ENCODE measurements at places on chromosomes 3 and 15. TPM values are rescaled to one million over a fixed set of nuclear protein-coding genes. Genes with fewer than 3 reads are reported as not detected.
A peak's percentile ranks its signal among the peaks of the same experiment; 100 is the strongest.

The CCDC54 gene
- not detected for total RNA-seq

DNA sequence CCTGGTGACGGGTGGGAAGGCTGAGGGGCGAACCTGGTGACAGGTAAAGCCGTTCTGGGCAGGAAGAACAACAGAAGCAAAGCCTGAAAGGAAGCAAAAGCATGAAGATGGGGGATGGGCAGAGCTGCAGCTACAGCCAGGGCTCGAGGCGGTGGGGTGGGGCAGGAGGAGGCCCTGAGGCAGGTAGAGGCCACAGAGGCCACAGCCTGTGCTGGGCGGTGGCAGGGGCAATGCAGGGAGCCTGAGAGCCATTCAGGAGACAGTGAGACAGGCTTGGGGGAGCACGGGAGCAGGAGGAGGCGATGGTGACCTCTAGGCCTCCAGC, 8.2 kb downstream of the PCSK6 start:
- peaks cover 9% of the 10 kb centered on the region for H3K4me1 ChIP-seq
- H3K27ac ChIP-seq: no peak overlapping the region
- no peak overlapping the region for H3K4me3 ChIP-seq
- no peaks in the 10 kb centered on the region for H3K36me3 ChIP-seq
- H3K27me3 ChIP-seq: peaks cover 12% of the 10 kb centered on the region

DNA sequence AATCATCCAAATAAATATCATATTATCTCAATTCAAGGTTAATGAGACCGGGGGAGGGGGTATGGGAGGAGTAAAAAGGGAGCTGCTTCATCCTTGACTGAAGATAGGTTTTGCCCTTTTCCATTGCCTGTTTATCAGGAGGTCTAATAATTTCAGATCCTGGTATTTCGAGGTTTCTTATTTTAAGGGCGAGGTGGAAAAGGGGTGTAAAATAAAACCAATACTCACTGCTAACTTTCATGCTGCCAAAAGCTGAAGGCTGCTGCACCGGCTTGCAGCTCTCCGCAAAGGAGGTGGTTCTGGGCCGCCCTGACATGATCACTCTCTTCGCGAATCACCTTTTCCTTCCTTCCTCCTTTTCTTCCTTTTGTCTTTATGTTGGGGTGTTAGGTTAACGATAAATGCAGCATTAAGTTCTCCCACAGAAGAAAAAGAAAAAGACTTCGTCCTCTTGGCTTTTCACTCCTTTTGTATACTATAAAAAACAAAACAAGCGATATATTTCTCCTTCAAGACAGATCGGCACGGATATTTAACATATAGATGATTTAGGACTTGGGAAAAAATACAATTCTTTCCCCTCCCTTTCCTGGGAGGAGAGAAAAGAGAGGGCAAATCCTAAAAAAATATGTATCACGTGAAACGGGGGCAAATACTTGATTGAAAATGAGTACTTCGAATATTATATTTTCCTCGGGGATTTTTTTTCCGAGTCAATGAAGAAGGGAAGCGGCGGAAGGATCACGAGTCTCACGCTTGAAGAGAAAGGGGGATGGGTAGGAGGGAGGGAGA, 932 bp downstream of the GSK3B start:
- no peak overlapping the region for H3K4me3 ChIP-seq
- no peaks in the 10 kb centered on the region for H3K27me3 ChIP-seq
- no peak overlapping the region for H3K27ac ChIP-seq
- H3K4me1 ChIP-seq: peaks cover 27% of the 10 kb centered on the region

The SLC27A2 gene
- total RNA-seq: 36.4 TPM

DNA sequence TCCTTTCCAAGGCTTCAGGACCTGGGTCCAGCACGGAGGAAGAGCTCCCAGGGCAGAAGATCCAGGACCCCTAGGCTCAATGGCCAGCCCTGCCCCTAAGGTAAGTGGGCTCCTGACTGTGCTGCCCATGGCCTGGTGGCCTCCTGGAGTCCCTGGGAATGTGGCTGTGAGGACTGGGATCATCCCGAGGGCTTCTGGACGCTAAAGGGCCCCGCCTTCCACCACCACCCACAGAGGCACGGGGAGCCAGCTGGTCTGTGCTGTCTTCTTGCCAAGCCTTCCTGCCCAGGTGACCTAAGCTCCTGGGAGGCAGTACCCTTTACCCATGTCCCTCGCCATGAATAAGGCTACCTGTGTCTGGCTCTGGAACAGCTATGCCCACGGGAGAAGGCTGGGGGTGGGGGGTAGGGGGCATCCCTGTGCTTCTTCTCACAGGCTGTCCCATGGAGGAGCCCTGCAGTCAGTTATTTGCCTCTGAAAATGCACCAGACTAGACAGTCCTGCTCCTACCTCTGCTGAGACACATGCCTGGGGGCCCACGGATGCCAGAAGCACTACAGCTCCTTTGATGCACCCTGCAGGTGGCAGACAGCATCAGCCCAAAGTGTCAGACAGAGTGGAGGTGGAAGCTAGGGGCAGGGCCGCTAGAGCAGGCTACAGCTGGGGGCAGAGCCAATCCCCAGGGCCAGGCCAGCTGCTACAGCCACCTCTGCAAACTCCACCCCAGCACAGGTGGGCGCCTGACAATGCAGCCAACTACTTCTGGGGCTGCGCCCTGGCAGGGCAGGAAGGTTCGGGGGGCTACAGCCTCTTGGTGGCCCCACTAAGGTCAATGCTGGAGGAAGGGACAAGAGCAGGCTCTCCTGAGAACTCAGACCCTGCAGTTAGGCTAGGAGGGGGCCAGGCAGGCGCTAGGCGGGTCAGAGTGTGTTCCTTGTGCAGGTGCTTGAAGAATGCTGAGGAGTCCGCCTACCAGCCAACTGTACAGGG, 90.9 kb downstream of the SEC22A start:
- H3K4me1 ChIP-seq: no peaks in the 10 kb centered on the region
- H3K27ac ChIP-seq: no peak overlapping the region
- no peaks in the 10 kb centered on the region for H3K36me3 ChIP-seq
- H3K4me3 ChIP-seq: no peak overlapping the region

- peak; percentile 71 for DNase-seq
- peak overlapping the region; percentile 62 for H3K4me3 ChIP-seq
- peak overlapping the region; percentile 90 for H3K27ac ChIP-seq
Measured at GRCh38 chr15:44882499-44882968, 74.0 kb upstream of the TERB2 start.

- peak overlapping the region; percentile 95 for H3K4me3 ChIP-seq
- H3K27ac ChIP-seq: no peak overlapping the region
- H3K36me3 ChIP-seq: peaks cover 4% of the 10 kb centered on the region
- peaks cover 30% of the 10 kb centered on the region for H3K4me1 ChIP-seq
- DNase-seq: no peak
Measured at GRCh38 chr3:37241880-37242279, 67.5 kb upstream of the LRRFIP2 start.

- peaks cover 22% of the 10 kb centered on the region for H3K36me3 ChIP-seq
- peaks cover 55% of the 10 kb centered on the region for H3K4me1 ChIP-seq
- peak overlapping the region; percentile 25 for H3K4me3 ChIP-seq
Measured at GRCh38 chr15:50134524-50135024, 15.5 kb upstream of the ATP8B4 start.

DNA sequence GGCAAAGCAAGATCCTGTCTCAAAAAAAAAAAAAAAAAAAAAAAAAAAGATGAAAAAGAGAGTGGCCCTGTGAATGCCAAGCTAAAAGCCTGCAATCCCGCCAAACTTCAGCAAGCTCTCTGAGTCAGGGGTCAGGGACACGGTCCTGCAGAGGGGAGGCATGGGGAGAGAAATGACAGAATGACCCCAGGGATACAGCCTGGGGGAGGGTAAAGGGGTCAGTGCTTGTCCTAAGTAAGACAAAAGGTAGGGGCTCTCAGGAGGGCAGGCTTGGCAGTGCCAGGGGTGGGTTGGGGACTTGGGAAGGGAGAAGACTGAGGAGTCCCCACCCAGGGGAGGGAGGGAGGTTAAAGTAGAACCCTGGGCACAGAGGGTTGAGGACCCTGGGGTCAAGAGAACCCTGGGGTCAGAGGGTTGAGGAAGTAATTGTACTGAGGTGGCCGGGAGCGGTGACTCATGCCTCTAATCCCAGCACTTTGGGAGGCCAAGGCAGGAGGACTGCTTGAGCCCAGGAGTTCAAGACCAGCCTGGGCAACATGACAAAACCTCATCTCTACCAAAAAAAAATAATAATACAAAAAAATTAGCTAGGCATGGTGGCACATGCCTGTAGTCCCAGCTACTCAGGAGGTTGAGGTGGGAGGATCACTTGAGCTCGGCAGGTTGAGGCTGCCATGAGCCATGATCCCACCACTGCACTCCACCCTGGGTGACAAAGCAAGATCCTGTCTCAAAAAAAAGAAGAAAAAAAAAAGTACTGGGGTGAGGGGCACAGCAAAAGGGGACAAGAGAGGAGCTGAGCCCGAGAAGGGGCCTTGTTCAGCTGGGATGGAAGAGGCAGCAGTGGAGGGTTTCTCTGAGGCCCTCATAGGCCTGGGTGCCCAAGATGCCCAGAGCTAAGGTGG, 5.2 kb upstream of the SEMA3B start:
- H3K27me3 ChIP-seq: peaks cover 28% of the 10 kb centered on the region
- DNase-seq: no peak
- H3K27ac ChIP-seq: no peak overlapping the region

GRCh38 chr3:123150449-123151215, 51.1 kb upstream of the SEC22A start:
- H3K36me3 ChIP-seq: peaks cover 34% of the 10 kb centered on the region
- no peaks in the 10 kb centered on the region for H3K4me1 ChIP-seq
- H3K27ac ChIP-seq: peak overlapping the region; percentile 52
- no peak overlapping the region for H3K4me3 ChIP-seq

DNA sequence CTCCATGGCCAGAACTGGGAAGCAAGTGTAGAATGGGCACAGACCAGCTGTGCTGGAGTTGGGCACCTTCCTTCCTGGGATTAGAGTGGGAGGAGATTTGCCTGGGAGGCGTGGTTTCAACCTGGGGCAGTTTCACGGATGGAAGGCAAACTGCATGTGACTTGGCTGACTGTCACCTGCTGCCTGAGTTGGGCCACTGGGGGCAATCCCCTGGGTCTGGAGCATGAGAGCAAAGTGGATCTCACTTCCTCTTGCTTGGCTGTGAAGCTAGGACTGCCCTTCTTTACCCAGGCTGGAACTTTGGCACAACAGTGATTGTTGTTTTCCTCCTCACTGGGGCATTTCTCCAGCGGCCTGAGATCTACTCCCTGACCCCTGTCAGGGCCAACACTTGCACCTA, 1247.0 kb upstream of the EPHA6 start:
- H3K4me3 ChIP-seq: no peak overlapping the region
- H3K27ac ChIP-seq: no peak overlapping the region
- H3K27me3 ChIP-seq: no peaks in the 10 kb centered on the region
- no peaks in the 10 kb centered on the region for H3K4me1 ChIP-seq
- no peaks in the 10 kb centered on the region for H3K36me3 ChIP-seq

- no peak for DNase-seq
- no peaks in the 10 kb centered on the region for H3K36me3 ChIP-seq
- H3K27me3 ChIP-seq: peaks cover 6% of the 10 kb centered on the region
- peaks cover 22% of the 10 kb centered on the region for H3K4me1 ChIP-seq
- peak overlapping the region; percentile 27 for H3K27ac ChIP-seq
Measured at GRCh38 chr3:127073941-127074820, 91.3 kb downstream of the PLXNA1 start.

The EPHB3 gene
- not detected for total RNA-seq

DNA sequence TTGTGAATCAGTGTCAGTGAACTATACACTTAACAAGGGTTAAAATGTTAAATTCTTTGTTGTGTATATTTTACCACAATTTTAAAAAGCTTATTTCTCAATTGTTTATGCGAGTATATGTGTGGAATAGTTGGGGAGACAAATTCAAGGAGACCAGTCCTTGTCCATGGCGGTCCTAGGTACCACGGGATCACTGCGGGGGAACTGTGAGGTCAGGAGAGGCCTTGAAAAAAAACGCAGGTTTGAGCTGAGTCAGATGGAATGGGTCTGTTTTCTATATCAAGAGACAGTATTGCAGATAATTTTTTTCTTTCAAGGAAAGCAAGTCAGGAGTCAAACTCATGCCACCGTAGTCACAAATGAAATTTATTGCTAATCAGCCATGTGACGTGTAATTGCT, 18.5 kb downstream of the IGF1R start:
- no peak for DNase-seq
- no peak overlapping the region for H3K27ac ChIP-seq
- peaks cover 2% of the 10 kb centered on the region for H3K27me3 ChIP-seq
- peaks cover 24% of the 10 kb centered on the region for H3K4me1 ChIP-seq
- H3K4me3 ChIP-seq: no peak overlapping the region

The MST1 gene
- 9.3 TPM for total RNA-seq

GRCh38 chr3:52054661-52055511, 1.5 kb downstream of the DUSP7 start:
- peaks cover 40% of the 10 kb centered on the region for H3K4me1 ChIP-seq
- peaks cover 24% of the 10 kb centered on the region for H3K36me3 ChIP-seq
- no peaks in the 10 kb centered on the region for H3K27me3 ChIP-seq
- peak overlapping the region; percentile 88 for H3K27ac ChIP-seq
- peak; percentile 50 for DNase-seq

DNA sequence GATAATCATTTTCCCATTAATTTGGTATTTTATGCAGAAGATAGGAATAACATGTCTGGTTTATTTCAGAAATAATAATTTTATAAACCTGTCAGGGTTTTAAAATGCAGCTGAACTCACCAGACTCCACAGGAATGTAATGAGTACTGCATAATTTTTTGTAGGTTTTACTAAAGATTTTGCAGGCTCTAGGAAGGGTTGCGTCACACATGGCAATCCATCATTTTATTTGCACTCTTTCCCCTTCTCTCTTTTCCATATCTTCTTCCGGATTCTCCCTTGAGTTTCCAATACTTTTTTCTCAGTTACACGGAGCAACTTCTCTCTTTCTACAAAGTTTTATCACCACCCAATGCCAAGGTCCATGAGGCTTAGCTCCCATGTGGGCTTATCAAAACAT, 234.7 kb downstream of the NFKBIZ start:
- H3K27me3 ChIP-seq: peaks cover 9% of the 10 kb centered on the region
- no peak overlapping the region for H3K4me3 ChIP-seq
- peaks cover 15% of the 10 kb centered on the region for H3K36me3 ChIP-seq

DNA sequence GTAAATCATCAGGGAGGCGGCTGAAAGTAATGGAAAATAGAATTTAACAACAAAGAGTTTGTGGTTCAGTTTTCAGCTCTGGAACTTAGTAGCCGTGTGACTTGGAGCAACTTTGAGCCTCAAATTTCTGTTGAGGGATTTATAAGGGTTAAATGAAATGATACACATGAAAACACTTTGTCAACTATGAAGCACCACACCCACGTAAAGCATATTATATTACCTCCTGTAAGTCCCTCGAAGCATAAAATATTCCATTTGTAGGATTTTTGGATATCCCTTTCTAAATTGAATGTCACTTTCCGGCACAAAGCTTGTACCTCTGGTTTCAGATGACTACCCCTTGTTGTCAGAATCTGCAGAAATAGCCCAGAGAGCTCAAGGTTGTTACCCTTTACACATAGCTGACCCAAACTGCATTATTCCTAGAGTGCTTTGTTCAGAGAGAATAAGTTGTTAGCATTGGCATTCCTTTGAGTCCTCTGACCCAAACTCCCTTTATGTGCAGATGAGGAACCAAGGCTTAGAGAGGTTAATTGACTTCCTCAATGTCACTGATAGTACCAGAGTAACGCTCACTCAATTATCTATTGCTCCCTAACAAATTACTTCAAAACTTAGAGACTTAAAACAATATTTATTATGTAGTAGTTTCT, 187.9 kb upstream of the UMPS start:
- DNase-seq: no peak
- no peaks in the 10 kb centered on the region for H3K36me3 ChIP-seq
- no peaks in the 10 kb centered on the region for H3K4me1 ChIP-seq
- peaks cover 34% of the 10 kb centered on the region for H3K27me3 ChIP-seq

GRCh38 chr15:36585774-36586173, 6.3 kb downstream of the CDIN1 start:
- H3K27ac ChIP-seq: no peak overlapping the region
- H3K27me3 ChIP-seq: peaks cover 2% of the 10 kb centered on the region
- DNase-seq: no peak
- H3K36me3 ChIP-seq: peaks cover 2% of the 10 kb centered on the region

GRCh38 chr3:127136706-127137105, 56.2 kb upstream of the PRR23E start:
- H3K4me1 ChIP-seq: no peaks in the 10 kb centered on the region
- no peak overlapping the region for H3K4me3 ChIP-seq
- H3K36me3 ChIP-seq: no peaks in the 10 kb centered on the region
- no peak overlapping the region for H3K27ac ChIP-seq
- peaks cover 40% of the 10 kb centered on the region for H3K27me3 ChIP-seq

The TRPC1 gene
- 2.9 TPM for total RNA-seq

The TMEM108 gene
- not detected for total RNA-seq

Data from activated CD8-positive, alpha-beta memory T cell treated with anti-CD3 and anti-CD28 coated beads, Interleukin-2, amount 10 ng/mL, durations not matched to agents 7 days and 5 days (primary cell).